ENCODE measurements at places on chromosomes 12 and 14.

DNA sequence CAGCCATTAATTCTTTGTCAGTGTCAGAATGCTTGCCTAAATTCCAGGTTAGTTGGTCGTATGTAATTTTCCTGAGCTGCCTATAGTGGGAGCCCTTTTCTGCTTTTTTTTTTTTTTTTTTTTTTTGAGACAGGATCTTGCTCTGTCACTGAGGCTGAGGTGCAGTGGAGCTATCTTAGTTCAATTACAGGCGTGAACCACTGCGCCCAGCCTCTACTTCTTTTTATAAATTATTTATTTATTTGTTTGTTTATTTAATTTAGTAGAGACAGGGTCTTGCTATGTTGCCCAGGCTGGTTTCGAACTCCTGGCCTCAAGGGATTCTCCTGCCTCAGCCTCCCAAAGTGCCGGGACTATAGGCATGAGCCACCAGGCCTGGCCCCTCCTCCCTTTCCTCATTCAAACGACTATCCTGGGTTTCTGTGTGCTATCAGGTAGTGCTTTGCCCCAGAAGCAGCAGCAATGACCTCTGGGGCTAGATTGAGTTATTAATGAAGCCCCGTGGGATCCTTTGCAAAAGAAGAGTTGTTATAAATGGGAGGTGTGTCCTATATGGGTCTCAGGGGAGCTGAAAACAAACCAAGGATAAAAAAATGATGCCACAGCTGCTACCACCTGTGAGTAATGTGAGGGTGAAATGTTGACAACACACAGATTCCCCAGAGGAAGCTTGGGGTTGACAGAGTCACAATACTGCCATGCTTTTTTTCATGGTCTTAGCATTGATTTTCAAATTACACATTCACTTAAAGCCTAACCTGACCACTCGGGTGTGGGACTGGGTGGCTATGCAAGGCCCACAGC lies 34.6 kb upstream of the NFKBIA start:
- DNase-seq = no peak

- no peak for DNase-seq
Measured at GRCh38 chr12:108819920-108820706, 37.3 kb downstream of the SSH1 start.

DNA sequence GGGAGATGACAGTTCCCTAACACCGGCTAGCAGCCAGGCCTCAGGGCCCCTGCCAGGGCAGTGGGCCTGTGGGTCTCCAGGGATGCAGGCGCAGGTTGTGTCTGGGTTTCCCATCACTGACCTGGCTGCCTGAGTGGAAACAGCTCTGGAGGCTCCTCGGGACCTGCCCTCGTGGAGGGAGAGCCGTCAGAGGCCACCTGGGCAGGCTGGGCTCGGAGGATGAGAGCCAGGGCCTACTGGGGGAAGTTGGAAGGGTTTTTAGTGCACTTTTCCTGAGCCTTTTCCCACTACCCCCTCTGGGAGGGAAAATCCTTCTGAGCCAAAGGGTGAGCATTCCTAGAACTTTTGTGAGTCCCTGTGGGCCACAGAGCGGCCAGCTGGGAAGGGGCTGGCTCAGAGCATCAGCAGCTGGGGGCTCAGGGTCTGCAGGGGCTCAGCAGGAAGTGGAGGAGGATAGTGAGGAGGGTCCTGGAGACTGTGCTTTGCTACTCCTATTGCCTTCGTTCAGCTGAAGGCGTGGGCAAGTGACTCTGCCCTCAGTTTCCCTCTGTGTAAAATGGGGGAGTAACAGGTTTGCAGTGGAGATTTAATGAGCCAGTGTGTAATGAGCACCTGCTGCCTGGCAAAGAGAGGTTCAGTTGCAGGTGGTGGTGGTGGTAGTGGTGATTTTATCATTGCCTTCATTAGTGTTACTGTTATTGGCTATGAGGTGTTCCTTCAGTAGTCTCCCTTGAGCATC lies 1.8 kb downstream of the SH2B3 start:
- DNase-seq = no peak

DNA sequence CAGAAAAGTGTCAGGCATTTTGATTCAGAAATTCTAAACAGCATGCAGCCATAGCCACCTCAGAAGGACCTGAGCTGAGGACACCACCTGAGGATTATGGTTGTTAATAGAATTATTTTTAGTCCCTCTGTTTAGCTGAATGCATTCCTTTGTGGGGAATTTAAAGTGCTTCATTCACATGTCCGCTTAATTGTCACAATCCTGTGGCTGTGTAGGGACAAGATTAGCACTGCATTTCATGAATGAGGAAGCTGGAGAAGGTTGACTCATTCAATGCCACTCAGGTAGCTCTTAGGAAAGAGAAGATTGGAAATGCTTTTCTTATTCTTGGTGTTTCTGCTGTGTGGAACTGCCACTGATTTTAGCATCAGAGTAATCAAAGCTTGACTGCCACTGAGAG lies 42.0 kb upstream of the KRR1 start:
- no peak for DNase-seq

DNA sequence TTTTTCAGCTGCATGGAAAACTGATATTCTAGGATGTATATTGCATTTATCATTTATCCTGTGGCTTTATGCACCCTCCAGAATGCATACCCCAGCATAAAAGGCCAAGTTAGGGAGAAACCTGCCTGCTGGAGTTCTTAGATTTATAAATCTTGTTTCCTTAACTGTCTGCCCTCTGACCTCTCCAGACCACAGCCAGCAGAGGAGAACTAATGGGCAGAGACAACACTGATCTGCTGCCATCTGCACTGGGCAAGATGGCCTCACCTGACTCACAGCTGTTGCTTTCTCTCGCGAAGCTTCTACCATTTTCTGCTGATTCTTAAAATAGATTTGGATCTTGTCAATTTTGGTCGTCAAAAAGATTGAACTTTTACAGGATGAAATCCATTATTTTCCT lies 65.8 kb downstream of the PPP2R5C start:
- no peak for DNase-seq

DNA sequence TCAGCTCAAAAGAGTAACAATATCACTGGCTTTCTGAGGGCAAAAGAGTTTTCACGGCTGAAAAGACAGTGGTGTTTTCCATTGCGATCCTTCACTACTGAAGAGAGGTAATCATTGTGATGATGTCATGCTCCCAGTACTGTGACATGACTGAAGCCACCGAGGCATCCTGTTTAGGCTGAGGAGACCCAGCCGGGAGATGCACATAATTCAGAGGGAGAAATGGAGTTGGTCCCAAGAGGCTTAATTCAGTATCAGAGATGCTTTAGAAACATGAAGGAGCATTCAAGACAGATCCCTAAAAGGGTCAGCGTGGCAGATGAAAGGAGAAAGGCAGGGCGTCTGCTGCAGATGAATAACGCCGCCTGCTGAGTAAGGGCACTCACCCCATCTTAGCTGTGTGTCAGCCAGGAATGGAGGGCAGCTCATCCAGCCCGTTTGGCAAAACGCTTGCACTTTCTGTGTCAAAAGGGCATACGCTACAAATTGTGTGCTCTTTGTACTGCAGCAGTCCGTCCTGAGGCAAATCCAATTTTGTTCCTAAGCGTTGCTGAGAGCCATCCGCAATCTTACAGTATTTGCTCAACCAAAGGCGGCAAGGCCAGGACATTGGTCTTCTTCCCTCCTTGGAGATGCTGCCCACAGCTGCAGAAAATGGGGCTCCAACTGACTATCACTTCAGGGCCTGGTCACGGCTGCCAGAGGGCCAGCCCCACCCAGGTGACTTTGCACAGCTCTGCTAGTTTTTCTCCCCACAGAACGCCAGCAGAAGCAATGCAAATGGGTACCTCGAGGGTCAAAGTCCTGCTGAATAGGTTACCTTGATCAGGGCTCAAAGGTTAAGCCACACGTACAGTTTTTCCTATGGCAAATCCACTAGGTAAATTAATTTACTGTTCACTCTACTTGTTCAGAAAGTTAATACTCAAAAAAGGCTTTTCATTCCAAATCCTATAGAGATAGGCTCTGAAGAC lies 23.5 kb downstream of the CCDC92 start:
- DNase-seq = no peak

DNA sequence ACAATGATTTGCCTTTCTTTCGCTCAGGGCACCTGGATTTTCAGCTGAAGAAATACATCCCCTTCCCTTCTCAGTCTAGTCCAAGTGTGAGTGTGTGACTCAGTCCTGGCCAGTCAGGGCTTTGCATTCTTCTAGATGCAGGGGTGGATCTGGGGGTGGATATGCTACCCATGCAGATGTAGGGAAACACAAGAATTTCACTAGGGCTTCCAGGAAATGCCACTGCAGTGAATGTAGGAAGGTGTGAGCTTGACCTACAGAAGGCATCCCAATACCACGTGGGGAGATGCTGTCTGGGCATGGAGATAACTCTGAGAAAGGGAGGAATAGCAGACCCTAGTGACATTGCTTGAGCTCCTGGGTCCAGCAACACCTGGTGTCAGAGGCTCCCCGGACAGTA lies 404.2 kb downstream of the GLT1D1 start:
- DNase-seq = no peak

DNA sequence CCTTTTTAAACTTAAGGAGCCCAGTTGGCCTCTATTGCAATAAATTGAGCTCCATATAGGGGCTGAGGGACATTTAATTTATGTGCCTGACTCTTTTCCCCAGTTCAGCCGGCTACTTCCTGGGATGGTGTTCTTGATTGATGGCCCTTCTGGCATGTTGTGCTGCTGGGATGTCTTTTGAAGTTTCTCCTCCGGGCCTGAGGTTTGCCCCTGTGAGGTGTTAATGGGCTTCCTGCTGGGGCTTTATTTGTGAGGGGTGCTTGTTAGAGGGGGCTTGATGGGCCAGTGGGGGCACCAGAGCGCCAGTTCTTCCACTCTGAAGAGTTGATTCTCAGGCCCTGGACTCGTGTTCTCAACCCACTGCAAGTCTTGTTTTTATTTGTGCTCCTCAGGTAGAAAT lies 69.6 kb downstream of the CHST11 start:
- no peak for DNase-seq

DNA sequence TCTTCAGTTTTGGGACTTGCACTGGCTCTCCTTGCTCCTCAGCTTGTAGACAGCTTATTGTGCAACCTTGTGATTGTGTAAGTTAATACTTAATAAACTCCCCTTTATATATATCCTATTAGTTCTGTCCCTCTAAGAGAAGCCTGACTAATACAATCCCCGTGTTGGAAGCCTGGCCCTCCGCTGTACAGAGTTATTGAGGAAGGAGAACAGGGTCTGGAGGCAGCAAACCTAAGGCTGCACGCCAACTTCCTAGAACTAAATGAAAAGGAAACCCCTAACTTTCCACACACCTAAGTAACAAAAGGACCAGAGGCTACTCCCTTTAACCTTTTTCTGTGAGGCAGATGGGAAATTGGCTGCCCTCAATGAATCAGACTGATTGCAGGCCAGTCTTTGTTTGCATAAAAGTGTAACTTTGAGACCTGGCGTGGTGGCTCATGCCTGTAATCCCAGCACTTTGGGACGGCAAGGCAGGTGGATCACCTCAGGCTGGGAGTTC lies 42.6 kb upstream of the LIMA1 start:
- DNase-seq = no peak

DNA sequence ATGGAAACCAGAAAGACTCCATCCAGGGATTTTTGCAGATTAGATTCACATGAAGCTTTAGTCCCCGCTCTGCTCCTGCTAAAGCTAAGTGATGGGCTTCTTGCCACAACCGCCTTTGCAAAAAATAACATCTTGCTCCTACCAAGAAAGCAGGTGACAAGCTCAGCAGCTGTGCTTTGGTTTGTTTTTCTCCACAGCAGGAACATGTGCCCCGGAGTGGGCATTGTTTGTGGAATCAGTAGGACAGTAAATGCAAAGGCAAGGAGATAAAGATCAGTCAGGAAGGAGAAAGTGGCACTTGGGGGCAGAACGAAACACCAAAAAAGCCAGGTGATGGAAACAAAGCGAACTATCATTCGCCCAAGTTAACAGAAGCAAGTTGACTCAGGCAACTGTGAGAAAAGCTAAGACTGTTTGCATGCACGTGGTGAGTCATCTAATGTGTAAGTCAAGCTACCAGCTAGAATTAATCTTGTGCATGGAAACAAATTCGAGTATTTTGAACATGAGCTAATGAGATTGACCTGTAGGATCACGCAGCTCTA lies 165.5 kb upstream of the PLXNC1 start:
- no peak for DNase-seq

- no peak for DNase-seq
Measured at GRCh38 chr12:45878630-45879255, 111.6 kb downstream of the SCAF11 start.

DNA sequence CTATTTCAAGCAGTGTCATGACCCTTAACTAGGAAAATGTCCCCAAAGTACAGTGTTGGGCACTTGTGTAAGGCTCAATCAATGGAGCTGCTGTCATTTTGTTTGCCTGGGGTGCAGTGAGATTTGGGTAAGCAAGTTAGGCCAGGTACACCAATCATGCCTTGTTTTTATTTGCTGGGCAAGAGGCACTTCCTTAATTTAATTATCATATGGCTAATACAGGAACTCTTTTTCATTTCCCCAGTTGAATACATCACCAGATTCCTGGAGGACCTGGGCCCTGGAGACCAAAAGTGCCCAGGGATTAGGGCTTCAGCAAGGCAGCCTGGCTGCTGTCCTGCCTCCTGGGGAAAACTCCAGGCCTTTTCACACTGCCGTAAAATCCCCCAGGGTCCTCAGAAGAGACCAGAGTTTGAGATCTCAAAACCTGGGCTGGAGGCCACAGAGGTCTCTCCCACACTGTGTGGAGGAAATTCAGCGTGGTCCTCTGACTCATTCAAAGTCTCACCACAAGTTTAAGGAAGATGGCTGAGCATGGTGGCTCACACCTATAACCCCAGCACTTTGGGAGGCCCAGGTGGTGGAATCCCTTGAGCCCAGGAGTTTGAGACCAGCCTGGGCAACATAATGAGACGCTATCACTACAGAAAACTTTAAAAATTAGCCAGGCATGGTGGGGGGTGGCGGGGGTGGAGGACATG lies 28.4 kb upstream of the FOXN3 start:
- no peak for DNase-seq

DNA sequence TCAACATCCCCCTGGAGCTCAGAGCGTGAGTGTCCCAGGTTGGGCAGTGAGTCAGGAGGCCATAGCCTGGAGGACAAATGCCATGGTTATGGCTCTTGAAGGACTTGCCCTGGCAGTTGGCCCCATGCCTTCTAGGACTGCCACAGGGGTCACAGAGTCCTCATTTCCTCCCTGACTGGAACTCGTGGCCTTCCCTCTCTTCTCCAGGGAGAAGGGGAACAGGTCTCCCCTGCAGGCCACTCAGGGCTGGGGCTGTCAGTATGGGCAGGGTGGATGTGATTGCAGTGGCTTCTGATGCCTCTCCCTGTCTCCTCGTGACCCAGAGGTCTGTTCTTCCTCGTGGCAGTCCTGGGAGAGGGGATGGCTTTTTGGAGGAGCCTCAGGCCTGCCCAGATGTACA lies 70.7 kb downstream of the ADCK1 start:
- no peak for DNase-seq

GRCh38 chr12:121420109-121420508 lies 20.2 kb downstream of the RNF34 start:
- DNase-seq = no peak

DNA sequence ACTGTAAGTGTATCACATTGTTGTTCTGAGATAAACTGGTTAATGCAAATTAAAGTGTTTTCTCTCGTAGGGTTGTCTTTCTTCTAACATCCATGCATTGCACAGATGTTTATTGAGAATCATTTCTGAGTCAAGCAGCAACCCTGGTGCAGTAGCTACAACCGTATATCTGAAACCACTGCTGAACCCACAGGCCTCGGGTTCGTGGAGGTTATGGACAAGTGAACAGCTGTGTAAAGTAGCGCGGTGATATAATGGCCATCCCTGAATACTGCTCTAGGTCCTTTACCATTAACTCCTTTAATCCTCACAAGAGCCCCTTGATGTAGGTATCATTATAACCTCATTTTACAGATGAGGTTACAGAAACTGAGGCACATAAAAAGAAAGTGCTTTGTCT lies 486.1 kb upstream of the TMEM132C start:
- DNase-seq = no peak

Data from effector memory CD4-positive, alpha-beta T cell (primary cell).